ENCODE measurements at places on chromosomes 1 and 21. TPM values are rescaled to one million over a fixed set of nuclear protein-coding genes. Genes with fewer than 3 reads are reported as not detected.

The CLIC6 gene
- polyA plus RNA-seq, result 0.04 TPM

The EPHA2 gene
- 26.5 TPM for polyA plus RNA-seq

The COL11A1 gene
- 34.4 TPM for polyA plus RNA-seq

The SMPDL3B gene
- polyA plus RNA-seq, result 0.34 TPM

The WLS gene
- polyA plus RNA-seq, result 28.4 TPM

The OMA1 gene
- polyA plus RNA-seq, result 8.4 TPM

The SPAG17 gene
- 0.09 TPM for polyA plus RNA-seq

The NBPF15 gene
- polyA plus RNA-seq, result 55.7 TPM

The CRNN gene
- not detected for polyA plus RNA-seq

DNA sequence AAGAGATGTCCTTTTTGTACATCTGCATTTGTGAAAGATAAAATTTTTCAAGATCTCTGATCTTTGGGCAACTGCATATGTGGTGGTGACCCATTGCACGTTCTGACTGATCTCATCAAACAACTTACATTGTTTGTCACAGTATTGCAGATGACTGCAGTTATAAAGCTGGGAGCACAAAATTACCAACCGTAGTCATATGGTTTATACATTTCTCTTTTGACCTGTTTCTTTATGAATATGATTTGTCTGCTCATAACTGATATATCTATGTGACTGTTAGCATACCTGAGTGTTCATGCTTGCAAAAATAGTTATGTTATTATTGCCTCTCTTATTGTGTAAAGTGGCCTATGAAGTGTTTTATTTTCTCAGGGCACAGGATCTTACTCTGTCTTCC, 43.7 kb upstream of the HMCN1 start:
- no peak for DNase-seq

DNA sequence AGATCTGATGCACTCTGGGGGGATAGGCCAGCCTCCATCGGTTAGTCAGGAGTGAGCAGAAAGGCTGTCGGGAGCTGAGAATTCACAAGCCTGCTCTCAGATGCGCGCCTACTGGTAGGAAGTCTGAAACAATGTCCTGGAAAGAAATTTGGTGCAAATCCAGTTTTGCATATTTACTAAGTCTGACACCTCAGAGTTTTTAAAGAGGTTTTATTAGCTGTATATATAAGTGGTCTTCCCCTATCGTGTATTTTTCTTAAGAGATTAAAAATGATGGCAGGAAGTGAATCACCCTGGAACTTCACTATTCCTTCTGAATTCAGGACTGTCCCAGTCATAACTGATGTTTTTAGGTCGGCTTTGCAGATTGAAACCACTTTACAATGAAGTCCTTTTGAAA, 99.8 kb upstream of the C1orf105 start:
- peak; percentile 36 for DNase-seq

GRCh38 chr1:11238311-11238710, 24.0 kb downstream of the MTOR start:
- no peak for DNase-seq

DNA sequence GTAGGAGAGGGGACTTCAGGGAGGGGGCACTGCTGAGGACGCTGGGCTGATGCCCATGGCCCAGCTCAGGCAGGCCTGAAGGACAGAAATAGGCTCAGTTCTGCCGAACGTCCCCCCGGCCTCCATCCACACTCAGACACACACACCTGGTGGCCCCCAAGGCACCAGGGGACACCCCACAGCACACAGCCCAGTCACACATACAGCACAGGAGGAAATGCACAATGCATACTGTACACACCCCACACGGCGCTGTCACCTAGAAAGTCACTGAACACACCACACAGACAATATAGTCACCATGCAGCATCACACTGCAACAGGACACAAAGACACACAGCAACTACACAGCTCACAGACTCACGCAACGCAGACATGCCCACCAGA, 562 bp downstream of the SYTL1 start:
- no peak for DNase-seq

- DNase-seq, result no peak
Measured at GRCh38 chr1:93021539-93022134, 57.4 kb upstream of the MTF2 start.

- no peak for DNase-seq
Measured at GRCh38 chr1:200082329-200082728, 54.8 kb downstream of the NR5A2 start.

DNA sequence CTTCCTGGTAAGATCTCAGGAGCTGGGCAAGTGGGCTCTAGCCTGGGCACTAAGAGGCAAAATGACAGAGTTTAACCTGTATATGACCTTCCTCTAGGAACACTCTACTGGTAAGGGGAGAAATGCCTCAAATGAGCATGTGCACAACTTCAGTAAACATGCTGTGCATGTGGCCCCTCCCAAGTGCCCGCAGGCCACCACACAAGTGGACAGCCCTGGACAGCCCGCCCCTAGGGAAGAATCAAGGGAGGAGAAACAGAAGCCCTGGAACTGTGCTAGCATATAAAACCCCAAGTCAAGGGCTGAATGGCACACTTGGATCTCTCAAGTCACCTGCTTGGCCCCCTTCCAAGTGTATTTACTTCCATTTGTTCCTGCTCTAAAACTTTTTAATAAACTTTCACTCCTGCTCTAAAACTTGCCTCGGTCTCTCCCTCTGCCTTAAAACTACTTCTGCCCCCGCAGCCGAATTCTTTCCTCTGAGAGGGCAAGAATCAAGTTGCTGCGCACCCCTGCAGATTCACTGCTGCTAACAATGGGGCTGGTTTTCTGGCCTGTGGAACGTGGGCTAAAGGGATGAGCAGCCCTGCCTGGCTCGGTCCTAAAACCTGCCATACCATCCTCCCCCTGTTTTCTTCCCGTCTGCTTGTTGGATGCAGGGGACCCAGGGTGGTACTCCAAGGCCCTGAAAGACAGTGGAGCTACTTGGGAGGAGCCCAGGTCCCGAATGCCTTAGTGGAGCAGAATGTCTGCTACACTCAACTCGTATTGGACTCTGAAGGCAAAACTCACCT, 93.5 kb downstream of the IER5 start:
- no peak for DNase-seq

- no peak for DNase-seq
Measured at GRCh38 chr1:15944308-15945010, 31.4 kb downstream of the ZBTB17 start.

DNA sequence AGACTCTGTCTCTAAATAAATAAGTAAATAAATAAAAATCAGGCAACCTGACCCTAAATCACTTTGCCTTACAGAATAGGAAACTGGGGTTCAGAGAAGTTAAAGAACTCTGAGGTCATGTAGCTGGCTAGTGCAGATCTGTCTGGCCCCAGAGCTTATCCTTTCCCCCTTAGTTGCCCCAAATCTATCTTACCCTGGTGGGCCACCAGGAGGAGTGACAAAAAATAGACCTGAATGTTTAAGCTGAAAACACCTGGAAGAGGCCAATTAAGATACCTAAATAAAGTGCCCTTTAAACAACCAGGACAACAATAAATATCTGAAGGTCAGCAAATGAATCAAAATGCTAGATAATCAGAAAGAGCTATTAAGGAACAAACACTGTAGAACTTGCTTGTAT, 59.7 kb downstream of the TEX35 start:
- no peak for DNase-seq

- no peak for DNase-seq
Measured at GRCh38 chr1:99849413-99849743, 783 bp upstream of the AGL start.

GRCh38 chr1:22641906-22642636, 1.4 kb upstream of the C1QC start:
- DNase-seq, result no peak

DNA sequence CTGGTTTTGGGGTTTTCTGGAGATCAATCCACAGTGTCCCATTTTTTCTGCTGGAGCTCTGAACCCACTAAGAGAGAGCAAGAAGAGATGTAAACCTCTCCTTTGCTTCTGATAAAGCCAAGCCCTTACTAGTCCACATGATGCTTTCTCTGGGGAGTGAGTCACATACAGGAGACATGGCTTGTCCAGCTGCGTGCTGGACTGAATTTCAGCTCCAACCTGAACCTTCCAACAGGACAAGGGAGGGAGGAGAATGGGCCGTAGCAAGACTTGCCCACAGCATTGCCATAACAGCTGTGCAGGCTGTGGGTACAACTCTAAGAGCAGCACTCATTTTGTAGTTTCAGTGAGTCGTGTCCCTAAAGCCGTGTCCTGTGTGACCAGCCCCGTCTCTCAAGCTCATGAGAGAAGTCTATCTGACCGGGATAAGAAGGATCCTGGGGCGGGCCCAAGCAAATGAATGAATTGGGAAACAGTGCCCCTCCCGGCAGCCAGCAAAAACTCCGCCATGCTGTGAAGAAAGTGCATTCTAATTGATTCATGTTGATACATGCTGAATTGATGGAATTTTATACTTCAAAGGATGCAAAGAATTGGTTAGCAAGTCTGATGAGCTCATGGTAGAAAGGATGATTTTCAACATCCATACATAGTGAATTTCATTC, 195.2 kb downstream of the GABPA start:
- no peak for DNase-seq

DNA sequence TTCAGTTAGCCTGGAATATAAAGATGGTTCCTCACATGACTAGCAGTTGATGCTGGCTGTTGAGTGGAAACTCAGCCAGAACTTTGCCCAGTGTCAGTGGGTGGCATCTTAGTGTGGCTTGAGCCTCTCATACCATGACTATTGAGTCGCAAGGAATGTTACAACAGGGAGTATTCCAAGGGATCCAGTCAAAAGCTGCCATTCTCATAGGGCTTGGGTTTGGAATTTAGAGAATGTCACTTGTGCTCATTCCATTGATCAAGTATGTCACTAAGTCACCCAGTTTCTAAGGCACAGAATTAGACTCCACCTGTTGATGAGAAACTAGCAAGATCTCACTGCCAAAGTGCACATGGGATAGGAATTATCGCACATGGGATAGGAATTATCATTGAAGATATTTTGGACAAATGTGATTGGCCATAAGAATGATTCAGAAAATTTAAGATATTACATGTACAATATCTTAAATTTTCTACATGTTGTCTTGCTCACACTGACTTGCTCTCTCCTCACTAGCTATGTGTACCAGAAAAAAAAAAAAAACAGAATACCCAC, 1290.7 kb upstream of the ADGRL2 start:
- no peak for DNase-seq

DNA sequence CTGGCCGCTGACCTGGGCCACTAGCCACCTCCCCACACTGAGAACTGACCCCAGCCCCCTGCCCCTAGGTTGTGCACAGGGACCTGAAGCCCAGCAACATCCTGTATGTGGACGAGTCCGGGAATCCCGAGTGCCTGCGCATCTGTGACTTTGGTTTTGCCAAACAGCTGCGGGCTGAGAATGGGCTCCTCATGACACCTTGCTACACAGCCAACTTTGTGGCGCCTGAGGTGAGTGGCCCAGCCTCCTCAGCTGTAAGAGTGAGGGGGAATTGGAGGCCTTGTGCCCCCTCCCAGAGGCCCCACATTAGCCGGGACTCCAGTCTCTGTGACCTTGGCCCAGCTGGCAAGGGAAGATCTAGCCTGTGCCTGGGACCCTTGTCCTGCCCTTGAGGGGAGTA, 41.8 kb downstream of the RPS6KA1 start:
- no peak for DNase-seq

- no peak for DNase-seq
Measured at GRCh38 chr1:15955552-15955951, 20.3 kb downstream of the ZBTB17 start.

DNA sequence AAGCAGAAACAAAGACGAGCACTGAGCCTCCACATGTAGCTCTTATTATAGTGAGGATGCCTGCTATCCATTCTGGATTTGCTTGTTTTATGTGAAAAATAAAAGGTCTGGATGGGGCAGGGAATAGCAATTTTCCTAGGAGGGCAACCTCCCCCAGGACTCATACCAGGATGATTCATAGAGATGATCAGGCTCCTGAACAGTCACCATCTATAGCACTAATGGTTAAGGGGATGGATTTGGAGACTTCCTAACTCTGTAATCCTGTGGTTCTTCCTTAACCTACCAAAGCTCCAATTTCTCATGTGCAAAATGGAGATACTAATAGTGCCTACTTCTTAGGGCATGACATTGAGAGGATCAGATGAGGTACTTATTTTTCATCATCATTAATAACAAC, 34.5 kb upstream of the CD58 start:
- no peak for DNase-seq

Measured in BJ (cell line).